CD4-positive, alpha-beta memory T cell (primary cell): ENCODE measurements at places on chromosomes 16 and 17.
A peak's percentile ranks its signal among the peaks of the same experiment; 100 is the strongest.

DNA sequence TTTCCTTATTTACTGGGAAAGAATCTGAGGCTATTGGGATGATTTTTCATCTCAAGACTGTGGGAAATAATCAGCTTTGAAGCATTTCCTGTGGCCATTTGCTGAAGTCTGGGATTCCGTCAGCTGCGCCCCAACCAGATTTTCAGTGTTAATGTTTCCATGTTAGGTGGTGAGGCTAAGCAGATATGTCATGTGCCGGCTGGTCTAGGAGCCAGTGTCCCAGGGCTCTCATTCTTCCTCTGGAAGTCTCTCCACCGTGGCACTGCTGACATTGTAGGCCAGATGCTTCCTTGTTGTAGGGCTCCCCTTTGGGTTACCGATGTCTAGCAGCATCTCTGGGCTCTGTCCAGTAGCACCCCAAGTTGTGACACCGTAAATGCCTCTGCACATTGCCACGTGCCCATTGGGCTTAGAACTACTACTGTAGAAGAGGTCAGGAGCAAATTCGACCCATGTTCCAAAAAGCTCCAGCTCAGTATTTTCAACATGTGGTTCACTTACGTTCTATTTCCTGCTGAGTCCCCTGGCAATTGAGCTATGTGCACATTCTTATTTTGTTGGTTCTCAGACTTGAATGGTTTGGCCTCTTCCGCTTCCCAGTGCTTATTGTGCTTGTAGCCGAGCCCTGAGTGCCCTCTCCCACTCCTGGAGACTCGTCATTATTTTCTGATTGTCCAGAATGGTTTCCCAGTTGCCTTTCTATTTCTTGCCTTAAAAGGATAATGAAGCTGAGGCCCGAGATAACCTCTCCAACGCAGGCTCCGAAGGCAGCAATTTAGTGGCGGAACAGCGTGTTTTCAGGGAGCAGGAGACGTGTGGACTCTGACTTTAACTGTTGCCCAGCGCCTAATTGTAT, 82.2 kb downstream of the SPECC1 start:
- no peak for DNase-seq

DNA sequence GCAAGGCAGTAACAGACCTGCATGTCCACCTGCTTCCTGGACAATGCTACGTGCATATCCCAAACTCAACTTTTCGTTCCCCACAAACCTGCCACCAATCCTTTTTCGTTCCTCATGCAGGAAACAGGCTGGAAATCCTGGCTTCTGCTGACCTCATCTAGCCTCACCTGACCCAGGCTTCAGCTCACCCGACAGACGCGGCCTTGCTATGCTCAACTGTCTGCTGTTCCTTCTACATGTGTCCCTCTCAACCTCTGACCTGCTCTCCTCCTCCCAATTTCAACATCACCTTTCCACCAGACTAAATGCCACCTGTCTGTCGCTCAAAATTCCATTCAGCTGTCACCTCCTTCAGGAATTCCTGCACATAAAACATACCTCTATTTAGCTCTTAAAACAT, 44.5 kb downstream of the XPO6 start:
- no peak for DNase-seq

GRCh38 chr16:66231452-66232160, 134.9 kb upstream of the CDH5 start:
- DNase-seq = no peak

DNA sequence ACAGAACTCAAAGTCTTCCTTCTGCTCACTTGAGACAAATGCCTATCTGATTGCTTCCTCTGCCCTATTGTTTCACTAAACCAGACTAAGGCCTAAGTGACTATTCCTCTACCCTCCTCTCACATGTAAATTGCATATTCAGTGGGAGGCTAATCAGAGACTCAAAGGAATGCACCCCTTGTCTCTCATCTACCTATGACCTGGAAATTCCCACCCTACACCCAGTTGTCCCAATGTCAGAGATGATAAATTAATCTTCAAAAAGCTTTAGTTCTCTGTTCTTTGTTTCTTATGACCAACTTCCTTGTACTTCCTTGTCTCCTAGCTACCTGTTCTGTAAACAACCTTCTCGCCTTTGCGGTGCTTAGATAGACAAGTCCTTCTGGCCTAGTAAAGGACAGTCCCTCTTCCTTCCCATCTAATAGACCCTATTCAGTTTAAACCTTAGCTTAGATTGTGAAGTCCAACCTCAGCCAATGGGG, 76.0 kb downstream of the EMP2 start:
- no peak for DNase-seq

GRCh38 chr16:1787322-1788094, 4.7 kb downstream of the NUBP2 start:
- no peak for DNase-seq

DNA sequence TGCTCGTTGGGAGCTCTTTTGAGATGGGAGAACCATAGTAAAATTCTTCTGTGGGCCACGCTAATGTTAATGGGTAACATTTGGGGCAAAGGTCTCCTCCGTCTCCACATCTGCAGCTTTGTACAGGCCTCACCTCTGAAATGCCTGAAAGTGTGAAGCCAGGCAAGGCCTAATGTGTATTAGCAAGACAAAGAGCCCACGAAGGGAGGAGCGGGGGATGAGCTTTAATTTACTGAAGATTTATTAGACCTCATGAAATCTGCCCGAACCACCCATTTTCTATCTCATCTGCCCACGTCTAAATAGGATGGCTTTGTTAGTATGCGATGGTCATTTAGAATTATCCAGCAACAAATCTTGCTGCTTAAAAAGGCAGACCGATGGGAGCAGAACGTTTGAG, 408.9 kb downstream of the PMP22 start:
- DNase-seq = no peak

GRCh38 chr17:16977932-16978331, 6.0 kb upstream of the TNFRSF13B start:
- DNase-seq = no peak

- DNase-seq = no peak
Measured at GRCh38 chr16:3690980-3691720, 26.2 kb downstream of the TRAP1 start.

DNA sequence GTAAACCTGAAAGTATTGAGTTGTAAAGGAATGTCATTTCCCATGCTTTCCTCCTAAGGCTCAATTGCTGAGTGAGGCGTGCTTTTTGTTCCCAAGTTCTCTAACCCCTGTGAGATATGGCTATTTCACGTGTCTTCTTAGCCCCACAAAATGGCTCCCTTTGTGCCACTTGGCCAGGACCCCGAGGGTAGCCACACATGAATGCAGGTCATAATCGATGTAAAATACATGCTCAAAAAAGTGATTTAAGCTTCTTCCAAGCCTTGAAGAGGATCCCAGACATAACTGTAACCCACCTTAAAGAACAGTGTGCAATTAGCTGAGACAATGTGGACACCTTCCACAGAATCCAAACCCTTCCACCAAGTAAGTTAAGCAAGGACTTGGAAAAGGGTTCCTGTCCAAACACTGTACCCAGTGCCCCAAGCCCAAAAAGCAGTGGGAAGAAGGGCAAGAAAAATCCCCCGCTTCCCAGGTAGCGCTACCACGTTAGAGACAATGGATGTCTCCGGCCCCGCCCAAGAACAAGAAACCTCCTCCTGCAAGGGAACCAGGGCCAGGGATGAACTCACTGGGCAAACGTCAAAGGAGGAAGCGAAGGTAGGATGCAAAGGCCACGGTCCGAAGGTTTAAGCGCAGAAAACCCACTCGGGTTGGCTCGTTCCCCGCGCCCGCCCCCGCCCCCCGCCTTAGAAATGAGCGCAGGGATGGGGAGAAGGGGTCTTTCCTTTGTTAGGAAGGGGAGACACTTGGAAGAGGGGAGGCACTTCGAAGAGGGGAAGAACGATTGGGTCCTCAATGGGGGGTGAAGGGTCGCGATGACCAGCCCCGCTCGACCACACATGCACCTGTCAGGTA, 1.2 kb downstream of the JPT1 start:
- DNase-seq = no peak

GRCh38 chr17:726271-726919, 6.0 kb upstream of the TLCD3A start:
- DNase-seq = no peak

GRCh38 chr16:86134802-86135461, 236.0 kb downstream of the IRF8 start:
- no peak for DNase-seq

DNA sequence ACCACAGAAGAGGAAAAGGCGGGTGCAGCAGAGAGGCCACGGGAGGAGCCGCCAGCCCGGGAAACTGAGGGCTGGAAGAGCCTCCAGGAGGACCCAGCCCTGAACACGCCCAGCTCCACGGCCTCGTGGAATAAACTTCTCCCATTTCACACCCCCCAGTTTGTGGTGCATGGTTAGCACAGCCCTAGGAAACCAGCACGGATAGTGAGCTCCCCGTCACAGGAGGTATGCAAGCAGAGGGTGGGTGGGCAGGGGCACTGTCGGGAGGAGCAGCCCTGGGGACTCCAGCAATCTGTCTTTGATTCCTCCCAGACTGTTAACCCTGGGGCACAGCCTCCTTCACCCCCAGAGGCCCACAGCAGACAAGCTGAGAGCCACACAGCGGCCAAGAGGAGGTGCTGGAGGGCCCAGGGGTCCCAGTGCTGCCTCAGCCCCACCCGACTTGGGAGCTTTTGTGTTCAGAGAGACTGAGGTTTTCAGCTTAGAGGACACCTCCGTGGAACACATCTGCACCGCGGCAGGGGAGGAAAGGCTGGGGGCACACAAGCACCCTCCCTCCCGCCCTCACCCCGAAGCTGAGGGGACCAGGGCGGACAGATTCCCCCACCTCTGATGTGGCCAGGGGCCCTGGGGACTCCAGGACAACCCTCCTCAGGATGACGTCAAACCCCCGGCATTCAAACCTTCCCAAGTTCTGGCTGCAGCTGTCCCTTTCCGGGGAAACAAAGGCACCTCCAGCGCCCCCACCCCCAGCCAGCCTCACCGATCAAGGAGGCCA, 1.7 kb upstream of the IL17C start:
- no peak for DNase-seq

- no peak for DNase-seq
Measured at GRCh38 chr16:4016658-4017057, 99.6 kb downstream of the ADCY9 start.

DNA sequence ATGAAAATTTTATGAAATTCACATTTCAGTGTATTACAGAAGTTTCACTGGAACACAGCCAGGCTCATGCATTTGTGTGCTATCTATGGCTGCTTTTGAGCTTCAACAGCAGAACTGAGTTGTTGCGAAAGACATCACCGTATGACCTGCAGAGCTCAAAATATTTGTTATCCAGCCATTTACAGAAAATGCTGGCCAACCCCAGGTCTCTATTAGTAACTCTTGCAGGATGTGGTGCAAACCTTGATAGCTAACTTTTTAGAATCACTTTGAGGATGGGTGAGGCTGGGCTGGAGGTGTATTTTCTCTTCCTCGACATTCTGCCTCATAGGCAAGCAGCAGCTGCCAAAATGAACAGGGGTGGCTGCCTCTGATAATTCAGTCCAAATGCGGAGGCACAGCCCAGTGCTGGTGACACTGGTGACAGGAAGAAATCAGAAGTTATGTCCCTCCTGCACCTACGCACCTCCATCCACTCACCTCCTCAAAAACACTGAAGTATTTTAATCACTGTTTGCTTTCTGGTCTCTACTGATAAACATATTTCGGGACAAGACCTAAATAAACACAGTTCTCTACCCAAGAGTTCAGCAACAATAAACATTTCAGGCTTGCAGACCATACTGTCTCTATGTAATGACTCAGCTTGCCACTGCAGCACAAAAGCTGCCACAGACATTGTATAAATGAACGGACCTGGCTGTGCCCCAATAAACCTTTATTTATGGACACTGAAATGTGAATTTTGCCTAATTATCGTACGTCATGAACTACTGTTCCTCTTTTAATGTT, 28.5 kb downstream of the ARHGAP17 start:
- no peak for DNase-seq

GRCh38 chr16:85416228-85417109, 196.7 kb upstream of the GSE1 start:
- DNase-seq = peak; percentile 55

- no peak for DNase-seq
Measured at GRCh38 chr17:55842405-55843158, 91.7 kb downstream of the PCTP start.

DNA sequence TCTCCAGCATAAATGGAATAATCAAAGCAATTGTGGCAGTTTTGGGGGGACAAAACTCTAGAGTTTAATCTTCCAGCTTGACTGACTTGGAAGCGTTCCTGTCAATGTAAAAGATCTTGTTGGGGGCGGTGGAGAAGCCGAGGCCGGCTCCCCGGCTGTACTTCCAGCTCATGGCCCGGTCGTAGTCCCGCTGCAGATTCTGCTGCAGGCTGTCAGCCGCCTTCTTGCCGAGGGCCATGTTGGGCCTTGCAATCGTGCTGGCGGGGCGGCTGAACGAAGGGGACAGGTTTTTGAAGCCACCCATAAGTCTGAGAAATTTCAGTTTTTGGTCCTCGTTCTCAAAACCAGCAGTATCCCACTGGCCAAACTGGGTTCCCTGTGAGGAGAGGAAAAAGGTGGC, 11.2 kb downstream of the KNOP1 start:
- no peak for DNase-seq

- no peak for DNase-seq
Measured at GRCh38 chr17:50884439-50885311, 18.5 kb upstream of the TOB1 start.

DNA sequence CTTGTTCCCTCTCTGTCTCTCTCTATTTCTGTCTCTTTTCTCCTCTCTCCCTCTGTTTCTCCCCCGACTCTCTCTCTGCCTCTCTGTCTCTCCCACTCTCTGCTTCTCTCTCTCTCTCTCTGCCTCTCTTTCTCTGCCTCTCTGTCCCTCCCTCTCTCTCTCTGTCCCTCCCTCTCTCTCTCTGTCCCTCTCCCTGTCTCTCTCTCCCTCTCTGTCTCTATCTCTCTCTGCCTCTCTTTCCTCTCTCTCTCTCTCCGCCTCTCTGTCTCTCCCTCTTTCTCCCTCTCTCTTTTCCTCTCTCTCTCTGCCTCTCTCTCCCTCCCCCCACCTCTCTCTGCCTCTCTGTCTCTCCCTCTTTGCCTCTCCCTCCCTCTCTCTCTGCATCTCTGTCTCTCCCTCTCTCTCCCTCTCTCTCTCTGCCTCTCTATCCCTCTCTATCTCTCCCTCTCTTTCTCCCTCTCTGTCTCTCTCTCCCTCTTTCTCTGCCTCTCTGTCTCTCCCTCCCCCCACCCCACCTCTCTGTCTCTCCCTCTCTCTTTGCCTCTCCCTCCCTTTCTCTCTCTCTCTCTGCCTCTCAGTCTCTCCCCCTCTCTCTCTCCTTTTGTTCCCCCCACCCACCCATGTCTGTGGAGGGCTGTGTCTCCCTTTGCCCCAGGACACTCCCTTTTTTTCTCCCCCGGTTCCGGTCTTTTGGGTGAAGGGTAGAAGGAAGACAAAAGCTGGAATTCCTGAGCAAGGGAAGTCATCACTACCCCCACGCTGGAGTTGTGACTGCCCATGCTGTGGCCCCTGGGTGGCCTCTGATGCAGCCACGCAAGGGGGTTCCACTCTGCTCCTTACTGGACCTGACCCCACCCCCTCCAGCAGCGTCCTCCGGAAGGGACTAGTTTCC, 27.1 kb upstream of the MGAT5B start:
- no peak for DNase-seq

DNA sequence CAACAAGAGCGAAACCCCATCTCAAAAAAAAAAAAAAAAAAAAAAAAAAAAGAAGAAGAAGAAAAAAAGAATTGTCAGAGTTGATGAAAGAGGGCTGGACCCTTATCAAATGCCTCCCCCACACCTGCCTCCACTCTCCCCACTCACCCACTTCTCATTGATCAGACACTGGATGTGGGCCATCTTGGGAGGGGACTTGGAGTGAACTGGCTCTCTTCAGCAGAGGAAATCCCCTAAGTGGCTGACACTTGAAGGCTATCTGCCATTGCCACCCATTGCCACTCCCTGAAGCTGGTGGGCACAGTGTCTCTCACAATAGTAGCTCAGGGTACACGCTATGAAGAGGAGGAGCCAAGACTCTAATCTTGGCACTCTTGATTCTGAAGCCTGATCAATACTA, 1.6 kb downstream of the ITGA2B start:
- DNase-seq = no peak
